Stimulated activated CD8-positive, alpha-beta memory T cell treated with anti-CD3 and anti-CD28 coated beads, Interleukin-4, amount 100 ng/mL, for 1 hour (primary cell): ENCODE measurements at places on chromosomes 4 and X.

DNA sequence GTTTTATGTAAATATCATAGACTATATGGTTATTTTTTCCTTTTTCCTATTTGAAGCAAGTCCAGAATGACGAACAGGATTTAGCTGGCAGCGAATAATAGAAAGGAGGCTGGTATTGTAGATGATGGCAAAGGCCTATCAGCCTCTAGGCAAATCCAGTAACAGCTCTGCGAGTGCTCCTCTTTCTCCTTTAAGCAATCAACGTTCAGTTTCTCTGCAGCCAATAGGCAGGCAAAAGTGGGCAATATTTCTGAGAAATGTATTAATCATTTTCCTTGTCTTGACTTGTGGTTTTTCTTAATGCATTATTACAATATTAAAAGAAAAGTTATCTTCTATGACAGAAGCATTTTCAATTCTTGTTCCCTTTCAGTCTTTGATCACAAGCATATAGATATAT is 183.3 kb downstream of the SH3KBP1 start:
- DNase-seq, result no peak

- no peak for DNase-seq
Measured at GRCh38 chr4:48065587-48066052, 49.0 kb downstream of the NIPAL1 start.

GRCh38 chrX:40506201-40506985 is 74.4 kb upstream of the ATP6AP2 start:
- DNase-seq, result no peak

GRCh38 chr4:97239667-97239997 is 903.6 kb downstream of the STPG2 start:
- DNase-seq, result no peak

GRCh38 chr4:108087293-108087967 is 81.3 kb downstream of the LEF1 start:
- no peak for DNase-seq

GRCh38 chr4:2837904-2838496 is 5.6 kb upstream of the ADD1 start:
- peak; percentile 58 for DNase-seq

DNA sequence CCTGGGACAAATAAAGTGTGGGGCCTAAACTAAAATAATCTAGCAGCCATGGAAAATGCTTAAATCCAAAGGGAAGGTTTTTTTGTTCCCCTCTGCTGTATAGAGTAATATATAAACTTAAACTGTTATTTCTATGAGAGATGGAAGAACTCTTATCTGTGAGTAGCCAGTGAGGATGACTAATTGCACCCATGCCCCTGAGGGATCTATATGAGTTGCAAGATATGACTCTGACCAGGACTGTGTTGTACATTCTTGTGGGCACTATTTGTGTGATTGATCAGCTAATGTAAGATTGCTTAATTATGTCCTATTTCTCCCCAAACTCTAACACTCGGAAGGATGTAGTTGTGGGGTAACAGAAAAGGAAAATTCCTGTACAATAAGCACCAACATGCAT is 35.2 kb upstream of the AMBN start:
- no peak for DNase-seq

DNA sequence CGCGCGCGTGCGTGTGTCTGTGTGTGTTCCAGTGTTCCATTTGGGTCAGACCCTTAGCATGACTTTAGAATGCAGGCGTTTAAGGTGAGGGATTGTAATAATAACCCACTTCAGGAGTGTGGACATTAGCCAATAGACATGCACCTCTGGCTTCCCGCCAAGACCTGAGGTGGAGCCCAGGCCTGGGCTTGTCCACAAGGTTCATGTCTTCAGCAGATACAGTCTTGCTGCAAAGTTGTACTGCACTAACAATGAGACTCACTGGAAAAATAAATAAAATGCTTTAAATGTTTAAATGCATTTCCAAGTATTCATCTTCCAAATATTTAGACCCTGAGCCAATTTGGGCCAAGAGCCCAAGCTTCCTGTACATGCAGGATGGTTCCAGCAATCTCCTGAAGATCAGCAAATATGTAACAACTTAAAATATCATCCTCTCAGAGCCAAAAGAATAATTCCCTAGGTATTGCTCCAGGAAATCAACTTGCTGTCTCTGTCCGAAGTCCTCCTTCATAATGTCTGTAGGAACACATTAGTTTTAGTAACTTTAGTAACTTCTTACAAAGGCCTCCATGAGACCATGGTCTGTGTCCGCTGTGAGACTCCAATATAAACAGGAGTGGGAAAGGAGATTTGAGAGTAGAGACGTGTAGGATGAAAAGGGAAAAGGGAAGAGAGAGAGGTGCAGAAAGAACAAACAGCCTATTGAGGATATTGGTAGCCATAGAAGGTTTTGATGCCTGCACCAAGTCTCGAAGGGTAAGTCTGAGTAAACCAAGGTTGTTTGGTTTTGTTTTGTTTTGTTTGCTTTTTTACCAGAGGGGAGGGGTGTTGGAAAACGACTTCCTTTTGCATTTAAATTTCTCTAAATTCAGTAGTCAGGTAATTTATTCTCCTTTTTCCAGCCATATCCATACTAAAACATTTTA is 98.5 kb upstream of the KLF3 start:
- DNase-seq, result no peak
